ENCODE measurements at places on chromosomes 13 and 19.

DNA sequence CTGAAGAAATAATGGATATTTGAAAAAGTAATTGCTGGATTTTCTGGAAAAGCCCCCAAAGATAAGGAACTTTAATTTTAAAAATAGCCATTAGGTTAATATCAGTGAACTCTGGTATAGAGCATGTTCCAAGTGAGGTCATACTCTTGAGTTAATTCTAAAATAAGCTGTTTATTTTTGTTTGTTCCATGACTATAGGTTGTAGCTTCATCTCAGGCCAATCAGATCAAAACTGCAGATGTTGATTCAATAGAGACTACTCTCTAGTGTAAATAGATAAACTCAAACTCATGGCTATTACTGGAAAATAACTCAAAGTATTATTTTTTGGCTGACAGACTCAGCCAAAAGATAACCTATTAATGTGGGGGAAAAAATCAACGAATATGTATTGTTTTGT is 815.1 kb downstream of the DIAPH3 start:
- DNase-seq = no peak

GRCh38 chr13:48448285-48448958 is 35.5 kb upstream of the LPAR6 start:
- DNase-seq = no peak

GRCh38 chr19:50878851-50879250 is 5.6 kb downstream of the KLK2 start:
- DNase-seq = no peak

- no peak for DNase-seq
Observed at GRCh38 chr13:30053939-30054338, 203.5 kb upstream of the UBL3 start.

DNA sequence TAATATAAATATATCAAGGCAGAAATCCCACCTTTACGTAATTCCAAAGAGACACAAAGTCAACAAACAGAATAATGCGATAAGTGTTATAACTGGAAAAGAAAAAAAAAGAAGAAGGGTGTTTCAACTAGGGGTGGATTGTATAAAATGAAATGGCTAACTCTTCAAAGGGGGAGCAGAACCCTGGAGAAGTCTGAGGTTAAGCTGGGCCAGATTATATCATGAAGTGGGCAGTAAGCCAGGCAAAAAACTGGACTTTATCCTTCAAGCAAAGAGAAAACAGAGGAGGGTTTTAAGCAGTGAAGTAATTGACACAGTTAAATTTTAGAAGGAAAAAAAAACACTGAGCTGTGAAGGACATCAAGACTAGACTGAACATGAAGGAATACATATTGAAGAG is 41.9 kb downstream of the TBC1D4 start:
- DNase-seq = no peak

- DNase-seq = no peak
Observed at GRCh38 chr13:59542303-59542702, 621.4 kb downstream of the DIAPH3 start.

GRCh38 chr13:75353781-75354193 is 128.2 kb downstream of the TBC1D4 start:
- DNase-seq = no peak

DNA sequence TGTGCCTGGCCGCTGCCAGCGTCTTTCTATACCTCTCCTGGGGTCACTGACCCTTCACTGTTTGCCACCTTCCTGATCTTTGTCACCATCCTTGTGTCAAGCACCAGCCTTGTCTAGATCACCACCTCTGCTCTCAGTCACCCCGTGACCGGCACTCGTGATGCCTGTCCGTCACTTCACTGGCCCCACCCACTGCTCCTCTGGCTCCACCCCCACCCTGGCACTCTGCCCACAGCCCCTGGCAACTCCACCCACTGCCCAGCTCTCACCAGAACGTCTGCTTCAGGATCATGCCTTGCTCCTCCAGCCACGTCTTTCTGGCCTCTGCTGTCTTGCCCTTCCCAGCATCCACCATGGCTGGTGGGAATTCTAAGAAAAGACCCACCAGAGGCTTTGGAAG is 24.8 kb upstream of the PLA2G4C start:
- DNase-seq = no peak

GRCh38 chr19:49701271-49701786 is 10.4 kb downstream of the CPT1C start:
- DNase-seq = no peak

DNA sequence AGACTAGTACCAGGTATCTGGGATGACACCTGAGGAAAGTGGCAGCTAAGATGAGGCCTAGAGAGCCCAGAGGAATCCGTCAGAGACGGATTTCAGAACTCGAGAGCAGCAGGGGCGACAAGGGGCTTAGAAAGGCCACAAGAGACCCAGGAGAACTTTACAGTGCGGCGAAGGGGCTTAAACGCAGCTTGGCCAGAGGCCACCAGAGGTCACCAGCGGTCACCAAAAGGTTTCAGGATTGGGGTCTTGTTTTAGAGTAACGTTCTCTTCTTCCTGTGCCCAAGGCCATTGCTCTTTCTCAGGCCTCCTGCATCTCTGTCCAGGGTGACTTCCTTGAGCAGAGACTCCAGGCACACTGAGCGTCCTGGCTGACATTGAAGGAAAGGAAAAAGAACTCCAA is 2.2 kb downstream of the ZSCAN22 start:
- DNase-seq = no peak

GRCh38 chr19:1085676-1086442 is 9.3 kb downstream of the POLR2E start:
- DNase-seq = no peak

DNA sequence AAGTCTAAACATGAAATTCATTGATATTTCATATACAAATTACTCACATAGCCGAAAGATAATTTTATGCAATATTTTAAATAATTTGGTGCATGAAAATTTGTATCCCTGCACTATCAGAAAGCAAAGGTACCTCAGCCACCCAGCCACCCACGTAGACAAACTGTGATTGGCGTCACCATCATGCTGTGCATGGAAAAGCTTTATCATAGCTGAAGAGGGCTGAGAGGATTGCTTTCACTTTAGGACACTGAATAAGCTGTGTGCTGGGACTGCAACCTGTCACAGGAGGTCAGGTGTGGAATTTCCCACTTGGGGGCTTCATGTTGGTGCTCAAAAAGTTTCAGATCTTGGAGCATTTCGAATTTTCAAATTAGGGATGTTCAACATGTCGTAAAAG is 96.3 kb downstream of the MYCBP2 start:
- DNase-seq = peak; percentile 23

- no peak for DNase-seq
Observed at GRCh38 chr19:10892256-10892655, 20.9 kb downstream of the CARM1 start.

DNA sequence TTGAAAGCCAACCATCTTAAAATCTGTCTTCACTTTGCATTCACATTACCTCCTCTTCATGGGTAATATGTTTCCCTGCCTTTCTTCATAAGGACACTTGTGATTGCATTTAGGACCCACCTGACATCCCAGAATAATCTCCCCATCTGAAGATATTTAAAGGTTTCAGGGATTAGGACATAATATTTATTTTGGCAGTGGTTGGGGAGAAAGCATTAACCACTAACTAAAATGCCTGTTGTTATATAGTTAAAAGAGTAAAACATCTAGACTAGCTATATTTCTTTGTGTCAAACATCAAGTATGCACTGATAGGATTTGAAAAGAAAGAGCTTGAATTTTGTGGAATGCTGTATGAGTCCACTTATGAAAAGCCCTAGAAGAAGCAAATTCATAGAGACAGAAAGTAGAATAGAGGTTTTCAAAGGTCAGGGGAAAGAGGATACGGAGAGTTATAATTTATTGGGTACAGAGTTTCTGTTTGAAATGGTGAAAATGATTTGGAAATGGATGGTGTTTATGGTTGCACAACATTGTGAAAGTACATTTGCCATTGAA is 457.7 kb upstream of the SPRY2 start:
- no peak for DNase-seq

DNA sequence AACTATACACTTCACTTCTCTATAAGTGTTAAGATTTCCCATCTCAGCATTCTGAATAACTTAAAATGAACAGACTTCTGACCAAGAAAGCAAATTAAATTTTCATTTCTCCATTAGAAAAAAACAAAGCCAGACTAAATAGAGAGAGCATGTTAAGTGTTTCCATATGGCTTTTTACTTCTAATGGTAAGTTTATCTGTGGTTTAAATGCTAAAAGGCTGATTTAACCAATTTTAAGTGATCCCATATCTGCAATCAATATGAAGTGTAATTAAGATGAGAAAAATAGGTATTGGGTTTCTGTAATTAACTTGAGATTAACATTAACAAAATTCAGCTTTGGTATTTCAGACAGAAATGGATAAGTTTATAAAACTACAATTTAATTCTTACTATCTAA is 107.8 kb downstream of the ELF1 start:
- DNase-seq = no peak

GRCh38 chr13:95209109-95209508 is 92.1 kb downstream of the ABCC4 start:
- DNase-seq = no peak

DNA sequence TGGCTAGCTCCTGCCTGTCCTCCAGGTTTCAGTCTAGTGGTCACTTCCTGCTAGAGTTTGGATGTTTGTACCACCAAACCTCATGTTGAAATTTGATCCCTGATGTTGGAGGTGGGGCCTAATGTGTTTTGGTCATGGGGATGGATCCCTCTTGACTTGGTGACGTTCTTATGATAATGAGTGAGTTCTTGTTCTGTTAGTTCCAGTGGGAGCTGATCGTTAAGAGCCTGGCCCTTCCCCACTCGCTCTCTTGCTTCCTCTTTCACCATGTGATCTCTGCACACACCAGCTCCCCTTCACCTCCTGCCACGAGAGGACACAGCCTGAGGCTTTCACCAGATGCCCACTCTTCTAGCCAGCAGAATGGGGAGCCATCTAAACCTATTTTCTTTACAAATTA is 86.8 kb upstream of the SCEL start:
- no peak for DNase-seq

GRCh38 chr19:41351339-41352245 is 2.1 kb downstream of the TGFB1 start:
- peak; percentile 81 for DNase-seq

- DNase-seq = no peak
Observed at GRCh38 chr13:99312493-99312883, 5.3 kb upstream of the GPR183 start.

DNA sequence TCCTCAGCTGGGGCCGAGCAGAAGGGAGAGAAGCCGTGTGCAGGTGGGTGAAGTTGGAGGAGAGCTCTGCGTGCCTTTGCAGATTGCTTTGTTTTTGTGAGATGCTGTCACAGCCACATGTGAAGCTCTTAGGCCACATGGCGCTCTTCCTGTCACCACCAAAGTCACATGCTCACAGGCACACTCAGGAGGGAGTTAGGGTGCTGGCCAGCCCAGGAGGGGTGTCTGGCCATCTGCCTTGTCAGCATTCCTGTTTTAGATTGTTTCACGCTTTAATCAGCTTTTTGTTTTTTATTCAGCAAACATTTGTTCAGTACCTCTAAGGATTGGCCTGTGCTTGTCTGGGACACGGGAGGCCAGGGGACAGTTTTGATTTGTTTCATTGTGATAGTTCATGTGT is 21.9 kb downstream of the GPATCH1 start:
- DNase-seq = no peak

DNA sequence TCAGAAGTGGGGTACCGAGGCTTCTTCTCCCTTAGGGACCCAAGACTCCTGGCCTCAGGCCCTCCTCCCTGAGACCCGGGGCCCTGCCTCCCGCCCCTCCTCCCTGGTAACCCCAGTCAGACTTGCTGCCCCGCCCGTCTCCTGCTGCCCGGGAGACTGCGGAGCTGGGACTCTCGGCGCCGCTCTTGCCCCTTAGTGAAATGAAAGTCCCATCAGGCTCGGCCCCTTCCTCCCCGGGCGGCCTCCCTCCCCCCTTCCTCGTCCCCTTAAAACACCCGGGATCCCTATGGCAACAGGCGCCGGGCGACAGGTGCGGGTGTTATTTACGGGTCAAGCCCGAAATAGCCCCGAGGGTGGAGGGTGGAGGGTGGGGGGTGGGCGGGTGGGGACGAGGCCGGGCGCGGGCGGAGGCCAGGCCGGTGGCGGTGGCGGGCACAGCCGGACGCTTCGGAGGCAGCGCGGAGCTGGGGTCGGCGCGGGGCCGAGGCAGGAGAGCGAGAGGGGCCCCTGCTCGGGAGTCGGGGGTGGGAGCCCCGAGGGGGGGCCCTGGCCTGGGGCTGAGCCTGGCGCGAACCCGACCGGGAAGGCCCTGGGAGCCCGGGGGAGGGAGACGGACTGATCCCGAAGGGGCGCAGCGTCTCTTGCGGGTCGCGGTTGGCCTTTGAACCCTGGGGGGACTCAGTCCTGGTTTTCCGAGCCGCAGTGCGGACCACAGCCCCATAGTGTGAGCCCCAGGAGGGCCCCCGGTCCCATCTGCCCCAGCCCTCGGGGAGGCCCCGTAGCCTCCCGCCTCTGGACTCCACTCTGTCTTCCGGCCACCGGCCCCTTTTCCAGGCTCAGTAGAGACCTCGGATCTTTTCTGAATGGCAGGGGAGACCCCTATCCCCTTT is at the start of gene CACNG6:
Gene CACNG6 (plus strand): TSS at position 414 of the 890 bp plus-strand sequence. CDS start 1,241 bp downstream, outside the sequence.
- DNase-seq = no peak

GRCh38 chr13:98784666-98785065 is 32.2 kb upstream of the SLC15A1 start:
- DNase-seq = no peak

DNA sequence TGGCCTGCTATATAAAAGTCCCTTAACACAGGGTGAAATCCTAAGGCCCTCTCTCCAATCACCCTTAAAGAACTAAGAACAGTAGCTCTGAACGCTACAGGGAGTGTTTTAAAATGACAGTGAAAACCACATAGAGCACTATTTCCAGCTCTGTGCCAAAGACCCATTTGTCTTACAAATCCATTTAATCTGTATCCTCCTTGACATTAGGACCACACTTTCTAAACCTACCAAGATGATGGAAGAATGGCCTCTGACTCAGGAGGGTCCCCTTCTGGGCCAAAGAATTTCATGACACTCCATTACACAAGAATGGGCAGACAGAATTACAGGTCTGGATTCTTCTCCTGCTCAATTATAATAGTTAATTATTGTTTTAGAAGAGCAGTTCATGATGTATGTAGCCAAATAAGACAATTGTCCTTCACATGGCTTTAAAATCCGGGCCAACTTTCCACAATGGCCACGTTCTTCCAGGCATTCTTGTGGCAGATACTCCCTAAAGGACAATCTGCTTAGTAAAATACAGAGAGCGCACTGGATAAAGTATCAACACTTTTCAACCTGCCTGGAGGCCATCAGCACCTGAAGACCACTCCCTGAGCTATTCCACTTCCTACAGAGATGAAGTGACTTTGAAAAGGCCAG is 61.0 kb downstream of the STK24 start:
- no peak for DNase-seq

DNA sequence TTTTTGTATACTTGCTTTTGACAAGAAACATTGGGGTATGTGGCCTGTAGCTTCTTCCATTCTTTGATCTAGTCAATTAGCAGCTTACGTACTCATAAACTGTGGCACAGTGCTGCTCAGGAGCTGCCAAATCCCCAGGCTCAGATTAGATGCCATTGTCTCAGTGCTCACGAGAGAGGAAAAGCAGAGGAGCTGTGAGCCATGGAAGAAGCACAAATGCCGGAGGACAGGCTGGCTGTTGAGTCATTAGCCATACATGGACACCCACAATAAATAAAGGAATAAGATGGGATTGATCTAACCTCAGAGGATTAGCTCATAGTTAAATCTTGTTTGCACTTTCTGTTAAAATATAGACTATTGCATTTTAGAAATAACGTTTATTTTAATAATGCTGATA is 121.7 kb downstream of the POSTN start:
- DNase-seq = no peak

GRCh38 chr19:19329126-19329525 is 8.5 kb downstream of the MAU2 start:
- DNase-seq = no peak

GRCh38 chr13:106299621-106300020 is 235.8 kb downstream of the EFNB2 start:
- no peak for DNase-seq

All from stimulated activated CD4-positive, alpha-beta T cell treated with anti-CD3 and anti-CD28 coated beads, Interleukin-2, amount 100 ng/mL, for 4 hours (primary cell).